ENCODE measurements at places on chromosomes 1 and 21. TPM values are rescaled to one million over a fixed set of nuclear protein-coding genes. Genes with fewer than 3 reads are reported as not detected.

DNA sequence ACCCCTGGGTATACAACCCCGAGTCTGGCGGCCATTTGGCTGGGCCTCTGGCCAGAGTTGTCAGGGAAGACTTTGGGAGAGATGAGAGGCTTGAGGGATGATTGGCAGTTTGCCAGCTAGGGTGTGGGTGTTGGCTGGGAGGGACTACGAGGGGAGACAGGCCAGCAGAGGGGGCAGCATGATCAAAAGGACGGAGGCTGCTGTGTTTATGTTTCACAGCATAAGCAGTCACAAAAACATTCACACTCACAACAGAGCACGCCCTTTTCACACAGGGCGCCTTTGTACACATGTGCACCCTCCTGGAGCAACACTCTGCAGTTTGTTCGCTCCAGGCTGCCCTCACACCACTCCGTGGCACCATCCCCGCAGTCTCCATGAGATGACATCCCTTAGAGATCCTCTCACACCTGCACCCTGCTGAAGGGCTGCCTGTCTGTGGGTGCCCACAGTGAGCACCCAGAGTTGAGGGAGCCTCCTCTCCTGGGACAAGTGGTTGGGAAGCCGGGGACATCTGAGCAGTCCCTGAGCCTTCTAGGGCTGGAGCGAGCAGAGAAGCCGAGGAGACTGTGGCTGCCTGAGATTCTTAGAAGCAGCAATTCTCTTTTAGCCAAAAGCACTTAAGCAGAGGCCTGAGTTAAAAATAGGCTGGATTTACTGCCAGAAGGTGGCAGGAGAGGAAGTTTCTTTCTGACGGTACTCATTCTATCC lies 15.4 kb downstream of the EFNA3 start:
- peaks cover 29% of the 10 kb centered on the region for H3K4me1 ChIP-seq
- peak overlapping the region; percentile 70 for H3K27ac ChIP-seq
- DNase-seq: peak; percentile 71
- no peaks in the 10 kb centered on the region for H3K27me3 ChIP-seq

DNA sequence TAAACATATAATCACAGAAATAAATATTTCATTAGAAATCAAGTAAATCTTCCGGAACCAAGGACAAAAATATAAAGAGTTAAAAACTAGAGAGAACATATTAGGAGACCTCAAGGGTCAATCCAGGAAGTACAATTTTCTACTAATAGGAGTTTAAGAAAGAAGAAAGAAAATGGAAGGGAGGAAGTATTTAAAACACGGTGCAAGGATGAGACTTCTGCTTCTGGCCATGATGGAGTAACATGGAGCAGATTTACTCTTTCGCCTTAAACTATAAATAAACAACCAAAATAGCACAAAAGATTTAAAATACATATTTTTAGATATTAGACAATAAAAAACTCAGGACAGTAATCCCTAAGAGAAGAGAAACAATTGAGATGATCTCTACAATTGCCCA lies 12.6 kb upstream of the IFNAR1 start:
- H3K4me3 ChIP-seq: no peak overlapping the region
- H3K27ac ChIP-seq: no peak overlapping the region
- H3K27me3 ChIP-seq: no peaks in the 10 kb centered on the region
- DNase-seq: no peak

DNA sequence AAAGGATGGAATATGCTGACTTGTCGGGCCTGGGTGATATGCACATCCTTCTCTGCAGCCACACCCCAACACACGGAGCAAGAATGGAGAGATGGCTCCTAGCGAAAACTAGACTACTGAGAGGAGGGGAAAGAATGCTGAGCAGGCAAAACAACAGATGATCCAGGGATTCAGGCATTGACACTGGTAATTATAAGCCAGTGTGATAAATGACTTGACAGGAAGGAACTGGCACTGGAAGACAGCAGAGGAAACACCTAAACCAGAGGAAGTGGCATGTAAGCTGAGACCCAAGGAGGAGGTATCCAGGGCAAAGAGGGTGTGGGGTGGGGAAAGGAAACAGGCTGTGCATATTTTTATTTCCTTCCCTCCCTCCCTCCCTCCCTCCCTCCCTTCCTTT lies 31.7 kb upstream of the KHDRBS1 start:
- H3K27me3 ChIP-seq: no peaks in the 10 kb centered on the region
- H3K27ac ChIP-seq: no peak overlapping the region
- H3K4me1 ChIP-seq: no peaks in the 10 kb centered on the region
- no peak overlapping the region for H3K4me3 ChIP-seq

- no peak overlapping the region for H3K4me3 ChIP-seq
- H3K27me3 ChIP-seq: no peaks in the 10 kb centered on the region
- DNase-seq: no peak
- no peak overlapping the region for H3K27ac ChIP-seq
- no peaks in the 10 kb centered on the region for H3K4me1 ChIP-seq
Observed at GRCh38 chr21:34008618-34009017, 64.8 kb upstream of the MRPS6 start.

Gene XKR8
- 13.8 TPM for polyA plus RNA-seq

Gene ARMH1
- polyA plus RNA-seq: not detected

- no peaks in the 10 kb centered on the region for H3K36me3 ChIP-seq
- no peaks in the 10 kb centered on the region for H3K27me3 ChIP-seq
- no peak overlapping the region for H3K4me3 ChIP-seq
- H3K27ac ChIP-seq: no peak overlapping the region
- DNase-seq: no peak
- peaks cover 13% of the 10 kb centered on the region for H3K4me1 ChIP-seq
Observed at GRCh38 chr1:52192024-52192423, 50.1 kb downstream of the ZFYVE9 start.

Measured in sigmoid colon (tissue), 7 donors.